Brain pericyte (primary cell): ENCODE measurements at places on chromosomes 6 and 20.

GRCh38 chr6:15677822-15678221, 15.0 kb upstream of the DTNBP1 start:
- no peak for DNase-seq

DNA sequence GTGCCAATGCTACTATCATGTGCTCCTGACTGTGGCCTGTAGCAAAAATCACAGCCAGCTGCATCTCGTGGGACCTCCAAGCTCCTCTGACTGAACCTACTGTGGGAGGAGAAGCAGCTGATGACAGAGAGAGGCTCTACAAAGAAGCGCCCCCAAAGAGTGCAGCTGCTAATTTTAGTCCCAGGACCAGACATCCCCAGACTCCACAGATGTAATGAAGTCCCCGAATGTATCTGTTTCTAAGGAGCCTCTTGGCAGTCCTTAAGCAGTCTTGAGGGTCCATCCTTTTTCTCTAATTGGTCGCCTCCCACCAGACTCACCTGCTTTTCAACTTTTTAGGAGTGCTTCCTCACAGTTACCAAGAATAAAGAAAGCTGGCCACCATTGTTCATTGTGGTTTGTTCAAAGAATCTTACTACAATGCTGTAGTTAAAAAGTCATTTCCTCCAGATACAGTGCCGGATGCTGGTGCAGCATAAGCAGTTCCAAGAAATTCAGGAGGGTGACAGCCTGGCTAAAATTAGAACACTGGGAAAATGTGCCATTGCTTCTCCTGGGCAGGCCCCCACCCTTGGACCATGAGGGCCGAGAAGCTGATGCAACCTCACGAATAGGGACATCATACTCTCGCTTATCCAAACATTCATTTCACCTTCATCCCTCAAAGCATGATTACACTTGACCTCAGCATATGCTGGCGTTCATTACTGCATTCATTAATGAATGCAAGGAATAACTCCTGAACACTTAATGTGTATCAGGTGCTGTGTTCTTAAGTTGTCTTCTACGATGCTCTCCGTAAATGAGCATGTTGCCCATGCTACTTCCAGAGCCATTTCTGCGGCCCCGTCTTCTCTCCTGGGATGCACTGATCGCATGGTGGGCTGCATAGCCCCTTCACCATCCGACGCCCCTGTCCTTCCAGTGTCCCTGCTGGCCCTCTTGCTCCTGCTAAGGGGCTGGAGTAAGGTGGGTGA, 66.4 kb downstream of the LY86 start:
- no peak for DNase-seq

GRCh38 chr6:169342710-169343109, 89.1 kb upstream of the THBS2 start:
- no peak for DNase-seq

DNA sequence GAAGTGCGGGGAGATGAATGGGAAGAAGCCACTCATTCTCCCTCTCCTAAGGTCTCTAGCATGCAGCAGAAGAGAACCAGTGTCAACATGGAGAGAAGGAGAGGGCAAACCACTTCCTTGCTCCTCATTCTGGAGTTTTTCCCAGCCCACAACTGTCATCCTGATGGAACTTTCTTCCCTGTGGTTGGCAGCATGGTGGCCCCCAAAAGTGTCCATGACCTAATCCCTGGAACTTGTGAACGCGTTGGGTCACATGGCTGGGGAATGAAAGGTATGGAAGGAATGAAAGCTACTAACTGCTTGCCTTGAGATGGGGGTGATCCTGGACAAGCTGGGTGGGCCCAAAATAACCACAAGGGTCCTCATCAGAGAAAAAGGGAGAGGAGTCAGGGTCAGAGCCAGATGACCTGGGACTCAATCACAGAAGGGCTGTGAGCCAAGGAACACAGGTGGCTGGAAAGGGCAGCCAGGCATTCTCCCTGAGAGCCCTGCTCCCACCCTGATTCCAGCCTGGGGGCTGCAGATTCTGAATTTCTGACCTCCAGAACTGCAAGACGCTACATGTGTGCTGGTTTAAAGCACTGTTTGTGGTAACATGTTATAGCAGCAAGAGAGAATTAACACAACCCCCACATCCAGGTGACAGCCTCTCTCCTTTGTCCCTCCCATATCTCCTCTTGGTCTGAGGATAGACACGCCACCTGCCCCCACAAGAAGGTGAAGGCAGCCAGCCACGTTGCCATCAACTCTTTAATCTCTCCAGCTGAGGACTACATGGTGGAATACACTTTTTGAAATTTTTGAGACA, 63.2 kb downstream of the PYGB start:
- no peak for DNase-seq

- DNase-seq: no peak
Measured at GRCh38 chr6:52489881-52490280, 69.7 kb downstream of the EFHC1 start.

DNA sequence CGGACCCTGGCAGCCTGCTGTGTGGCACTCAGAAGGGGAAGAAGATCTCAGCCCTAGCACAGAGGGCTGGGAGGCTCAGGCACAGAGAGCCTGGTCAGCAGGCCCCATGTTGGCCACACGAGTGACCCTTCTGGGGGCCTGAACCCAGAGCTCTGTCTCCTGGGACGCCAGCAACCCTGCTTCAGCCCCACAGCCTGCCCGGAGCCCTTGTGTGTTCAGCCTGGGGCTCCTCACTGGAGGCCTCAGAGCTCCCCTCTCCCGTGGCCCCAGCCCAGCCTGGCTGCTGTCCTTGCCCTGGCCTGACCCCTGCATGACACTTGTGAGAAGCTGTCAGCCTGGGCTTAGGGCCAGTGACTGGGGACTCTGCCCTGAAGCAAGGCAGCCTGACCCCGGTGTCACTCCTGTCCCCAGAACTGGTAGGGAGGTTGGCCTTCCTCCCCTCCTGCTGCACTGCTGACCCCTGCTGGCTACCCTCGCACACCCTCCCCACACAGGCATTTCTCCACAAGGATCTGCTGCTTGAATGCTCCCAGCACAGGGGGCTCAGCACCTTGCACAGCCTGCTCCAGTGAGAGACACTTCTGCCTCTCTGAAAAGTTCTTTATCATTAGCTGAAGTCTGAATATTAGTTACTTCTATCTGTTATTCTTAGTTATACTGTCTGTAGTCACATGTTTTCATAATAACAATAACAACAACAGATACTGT, 15.4 kb upstream of the IP6K3 start:
- DNase-seq: no peak

- DNase-seq: no peak
Measured at GRCh38 chr6:33082702-33083101, 6.9 kb downstream of the HLA-DPB1 start.

- no peak for DNase-seq
Measured at GRCh38 chr6:137700751-137701477, 166.1 kb upstream of the TNFAIP3 start.

GRCh38 chr6:44806656-44807055, 419.1 kb downstream of the CDC5L start:
- no peak for DNase-seq

- DNase-seq: no peak
Measured at GRCh38 chr6:27025351-27025750, 222.2 kb upstream of the PRSS16 start.

- DNase-seq: no peak
Measured at GRCh38 chr20:40678286-40678875, 10.7 kb downstream of the MAFB start.

DNA sequence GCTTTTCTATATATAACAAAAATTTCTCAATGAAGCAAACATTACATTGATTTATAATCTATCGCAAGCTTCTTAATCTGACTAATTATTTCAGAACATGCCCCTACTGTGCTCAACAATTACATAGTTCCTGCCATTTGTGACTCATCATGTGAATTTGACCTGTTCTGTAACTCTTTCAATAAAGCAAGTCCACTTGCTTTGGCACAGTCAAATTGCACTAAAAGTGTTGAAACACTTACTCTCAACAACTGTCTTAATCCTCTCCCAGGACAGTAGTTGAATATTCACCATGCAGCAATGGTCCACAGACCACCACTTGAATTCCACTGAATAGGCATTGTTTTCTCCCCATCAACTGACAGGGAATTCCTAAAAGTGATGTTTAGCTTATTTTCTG, 67.7 kb upstream of the SPTLC3 start:
- DNase-seq: no peak

- no peak for DNase-seq
Measured at GRCh38 chr20:38806855-38807655, 1.6 kb downstream of the PPP1R16B start.

DNA sequence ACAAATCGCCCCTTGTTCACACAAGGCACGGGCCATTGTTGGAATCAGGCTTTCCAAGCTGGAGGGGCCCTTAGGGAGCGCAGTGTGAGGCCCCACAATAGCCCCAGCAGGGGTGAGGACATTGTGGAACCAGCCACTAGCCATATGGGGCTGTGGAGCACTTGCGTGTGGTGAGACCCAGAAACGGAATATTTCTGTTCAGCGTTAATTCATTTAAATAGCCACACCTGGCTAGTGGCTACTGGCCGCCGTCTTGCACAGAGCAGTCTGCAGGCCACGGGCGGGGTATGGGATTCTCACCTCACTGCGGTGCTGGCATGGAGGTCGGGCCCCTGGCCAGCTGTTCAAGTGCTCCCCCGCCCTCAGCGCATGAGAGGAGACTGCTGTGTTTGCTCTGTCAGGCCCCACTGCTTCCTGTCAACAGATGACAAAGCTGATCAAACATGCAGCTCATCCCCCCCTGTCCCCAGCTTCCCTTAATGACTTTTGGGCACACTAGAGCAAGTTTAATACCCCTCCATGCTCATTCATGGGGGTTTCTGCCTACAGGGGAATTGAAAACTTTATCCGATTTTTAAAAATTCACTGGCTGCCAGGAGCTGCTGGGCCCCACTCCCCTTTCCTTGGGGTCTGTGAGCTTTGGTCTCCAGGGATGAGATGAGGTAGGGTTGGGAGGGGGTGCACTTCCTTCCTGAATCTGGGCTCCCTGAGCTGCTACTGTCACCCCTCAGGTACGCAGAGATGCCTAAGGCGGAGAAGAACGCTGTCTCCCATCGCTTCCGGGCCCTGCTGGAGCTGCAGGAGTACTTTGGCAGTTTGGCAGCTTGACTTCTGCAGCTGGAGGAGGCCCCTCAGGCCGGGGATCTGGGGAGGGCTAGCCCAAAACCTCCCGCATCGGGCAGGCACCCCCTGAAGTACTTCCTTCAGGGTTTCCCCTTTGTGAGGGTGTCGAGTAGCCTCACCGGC, 13.6 kb downstream of the ITPA start:
- no peak for DNase-seq

DNA sequence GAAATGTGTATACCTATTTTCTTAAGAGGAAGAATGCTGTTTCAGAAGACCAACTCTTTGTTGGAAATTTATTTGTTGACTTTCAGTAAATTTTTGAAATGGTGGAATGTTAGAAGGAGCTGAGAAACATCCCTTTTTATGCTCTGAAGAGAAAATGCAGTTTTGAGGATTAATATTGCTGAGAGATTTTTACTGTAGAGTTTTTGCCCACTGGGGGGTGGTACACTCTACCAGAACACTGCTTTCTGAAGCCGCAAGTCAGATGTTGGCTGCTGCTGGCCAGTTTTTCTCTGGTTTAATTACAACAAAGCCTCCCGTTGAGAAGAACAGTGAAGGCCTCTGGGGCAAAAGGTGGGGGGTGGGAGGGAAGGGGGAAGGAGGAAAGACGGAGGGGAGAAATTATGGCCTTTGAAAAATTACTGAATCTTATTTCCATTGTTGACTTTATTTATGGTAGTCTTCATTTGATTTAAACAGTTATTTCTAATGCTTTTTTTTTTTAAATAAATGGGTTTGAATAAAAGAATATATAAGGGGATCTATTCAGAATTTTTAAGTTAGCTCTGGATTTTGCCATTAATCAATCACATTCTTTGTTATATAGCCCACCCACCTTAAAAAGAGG, 3.0 kb downstream of the FLRT3 start:
- no peak for DNase-seq

DNA sequence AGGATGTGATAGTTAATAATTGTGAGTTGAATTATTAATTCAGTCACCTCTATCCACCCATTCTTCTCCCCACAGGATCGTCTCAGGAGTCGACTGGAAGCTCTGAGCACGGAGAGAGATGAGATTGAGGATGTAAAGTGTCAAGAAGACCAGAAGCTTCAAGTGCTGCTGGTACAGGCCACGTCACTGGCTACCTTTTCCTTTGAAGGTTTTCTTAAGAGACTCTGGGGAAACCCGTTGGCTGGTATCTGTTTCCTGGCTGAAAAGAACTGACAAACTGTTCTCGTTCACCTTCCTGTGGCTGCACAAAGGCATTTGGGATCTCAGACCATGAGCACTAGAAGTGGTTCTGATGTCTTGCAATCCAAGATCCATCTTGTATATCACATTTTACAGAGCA, 3.8 kb downstream of the TRIM15 start:
- DNase-seq: no peak

- no peak for DNase-seq
Measured at GRCh38 chr6:52575502-52575892, 1.4 kb downstream of the TRAM2 start.

DNA sequence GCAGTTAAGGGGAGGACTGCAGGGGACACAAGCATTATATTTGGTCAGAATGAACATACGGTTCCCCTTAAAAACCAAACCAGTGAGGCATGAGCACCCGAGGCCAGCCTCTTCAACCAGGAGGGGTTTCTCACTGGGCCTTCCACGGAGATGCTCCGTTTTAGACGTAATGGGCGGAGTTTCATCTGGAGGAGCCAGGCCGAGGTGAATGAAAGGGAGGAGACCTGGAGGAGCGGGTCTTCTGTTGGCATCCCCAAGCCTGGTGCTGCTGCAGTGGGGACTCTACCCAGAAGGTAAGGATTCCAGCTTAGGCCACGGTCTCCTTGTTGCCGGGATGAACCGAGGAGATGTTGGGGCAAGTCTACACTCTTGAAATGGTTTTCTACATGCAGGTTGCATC, 47.4 kb downstream of the ADNP start:
- no peak for DNase-seq

DNA sequence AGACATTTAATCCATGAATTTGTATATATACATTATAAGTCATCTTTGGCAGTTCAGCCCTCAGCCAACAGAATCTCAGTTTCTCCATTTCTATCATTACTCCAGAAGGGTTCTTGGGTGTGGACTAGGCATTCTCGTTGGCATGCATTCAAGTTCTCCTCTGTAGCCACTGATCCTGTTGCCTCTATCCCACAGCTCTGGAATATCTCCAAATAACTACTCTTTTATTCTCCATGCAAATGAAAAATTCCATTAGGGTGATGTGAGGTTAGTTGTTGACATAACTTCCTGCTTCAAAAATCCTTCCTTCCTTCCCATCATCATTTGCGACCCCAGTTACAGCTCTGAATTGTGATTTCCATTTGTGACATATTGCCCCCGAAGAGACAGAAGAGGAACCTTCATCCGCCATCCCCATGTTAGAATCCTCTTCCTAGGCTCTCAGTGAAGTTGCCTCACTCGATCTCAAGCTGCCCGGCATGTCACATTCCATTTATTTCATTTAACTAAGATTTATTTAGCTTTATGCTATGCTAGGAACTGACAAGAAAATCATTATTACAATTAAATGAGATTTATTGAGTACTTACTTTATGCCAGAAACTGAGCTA, 93.7 kb upstream of the EDN1 start:
- DNase-seq: no peak

DNA sequence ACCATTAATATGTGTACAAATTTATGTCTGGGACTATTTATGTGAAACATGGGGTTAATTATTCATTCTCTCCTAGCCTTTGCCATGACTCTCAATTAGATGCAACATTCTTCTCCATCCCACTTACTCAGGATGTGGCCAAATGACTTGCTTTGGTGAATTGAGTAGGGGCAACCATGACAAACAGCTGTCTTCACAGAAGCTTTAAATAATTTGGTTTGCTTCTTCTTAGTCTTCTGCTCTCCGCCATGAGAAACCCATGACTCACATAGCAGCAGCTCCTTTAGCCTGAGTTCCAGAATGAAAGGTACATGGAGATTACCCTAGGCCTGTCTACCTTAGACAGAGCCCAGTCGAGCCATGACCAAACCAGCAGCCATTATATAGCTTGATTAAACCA, 74.7 kb downstream of the FRK start:
- DNase-seq: no peak
